GM23338 (cell line): ENCODE measurements at places on chromosomes 2 and 18.

DNA sequence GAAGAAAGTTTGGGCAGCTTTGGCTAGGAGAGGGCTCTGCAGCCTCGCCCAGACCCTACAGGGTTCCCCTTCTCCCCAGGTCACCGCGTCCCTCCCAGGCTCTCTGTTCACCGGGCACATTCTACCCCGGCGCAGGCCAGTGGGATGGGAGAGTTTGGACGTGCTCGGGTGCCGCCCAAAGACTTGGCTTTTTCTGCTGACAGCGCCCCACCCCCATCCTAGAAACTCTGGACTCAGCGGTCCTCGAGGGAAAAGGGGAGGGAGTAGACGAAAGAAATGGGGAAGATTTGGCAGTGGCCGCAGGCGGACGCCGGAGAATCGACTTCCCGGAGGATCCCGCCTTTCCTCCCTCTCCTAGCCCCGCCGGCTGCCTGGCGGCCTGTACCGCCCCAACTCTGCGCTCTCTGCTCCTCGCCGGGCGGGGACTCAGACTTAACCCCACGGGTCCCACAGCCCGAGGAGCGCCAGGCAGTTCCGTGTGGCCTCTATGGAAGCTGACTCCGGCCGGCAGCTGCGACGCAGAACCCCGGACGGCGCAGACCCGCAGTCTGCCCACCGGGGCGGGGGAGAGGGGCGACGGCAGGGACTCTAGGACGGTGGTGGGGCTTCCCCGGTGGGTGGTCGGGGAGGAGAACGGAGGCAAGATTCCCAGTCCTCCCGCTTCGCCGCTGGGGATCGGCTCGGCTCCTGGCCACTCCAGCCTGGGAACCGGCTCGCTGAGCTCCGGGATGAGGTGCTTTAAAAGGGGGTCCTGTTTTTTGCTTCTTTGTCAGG, 863 bp upstream of the SIX2 start:
- peaks cover 94% of the 10 kb centered on the region for H3K27me3 ChIP-seq
- no peak overlapping the region for H3K27ac ChIP-seq
- H3K4me3 ChIP-seq: peak overlapping the region; percentile 82
- H3K36me3 ChIP-seq: no peaks in the 10 kb centered on the region
- peaks cover 32% of the 10 kb centered on the region for H3K4me1 ChIP-seq

DNA sequence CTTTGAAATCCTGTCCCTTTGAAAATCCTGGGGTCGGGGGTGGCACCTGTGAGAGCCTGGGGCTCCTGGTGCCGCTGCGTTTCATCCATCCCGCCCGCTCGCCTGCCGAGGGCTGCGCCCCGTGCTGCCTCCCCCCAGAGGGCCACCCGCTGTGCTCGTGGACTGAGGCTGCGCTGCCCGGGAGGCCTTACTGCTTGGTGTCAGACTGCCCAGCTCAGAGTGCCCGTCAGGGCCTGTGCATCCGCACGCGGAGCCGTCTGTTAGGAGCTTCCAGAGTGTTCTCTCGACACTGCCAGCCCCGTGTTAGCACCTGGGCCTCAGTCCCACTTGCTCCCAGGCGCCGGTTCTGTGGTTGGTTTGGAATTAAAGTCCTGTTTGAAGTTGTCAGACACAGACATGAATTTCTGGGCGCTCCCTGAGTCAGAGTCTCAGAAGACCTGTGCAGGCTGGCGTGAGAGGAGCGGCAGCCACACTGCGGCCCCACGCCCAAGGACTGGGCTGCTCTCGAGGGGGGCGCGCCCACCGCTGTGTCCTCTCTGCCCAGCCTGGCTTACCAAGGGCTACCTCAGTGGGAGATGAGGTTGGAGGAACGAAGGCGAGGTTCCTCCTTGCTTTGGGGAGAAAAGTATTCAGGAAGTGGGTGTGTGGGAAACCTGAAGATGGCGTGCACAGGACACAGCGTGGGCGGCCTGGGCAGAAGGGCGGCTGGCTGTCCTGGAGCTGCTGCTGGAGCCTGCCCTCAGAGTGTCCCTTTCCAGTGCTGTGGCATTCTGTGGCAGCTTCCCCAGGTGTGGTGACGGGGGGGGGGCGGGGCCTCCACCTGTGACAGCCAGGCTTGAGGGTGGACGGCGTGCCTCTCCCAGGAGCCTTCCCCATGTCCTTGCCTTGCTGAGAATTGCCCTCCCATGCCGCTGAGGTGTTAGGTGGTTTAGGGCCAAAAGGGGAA, 14.1 kb downstream of the DTYMK start:
- peaks cover 4% of the 10 kb centered on the region; the same call in 1 of the 2 replicates for H3K36me3 ChIP-seq
- no peaks in the 10 kb centered on the region for H3K27me3 ChIP-seq
- H3K4me3 ChIP-seq: no peak overlapping the region
- no peaks in the 10 kb centered on the region for H3K4me1 ChIP-seq

GRCh38 chr2:54397426-54397825, 58.7 kb upstream of the SPTBN1 start:
- no peaks in the 10 kb centered on the region for H3K27me3 ChIP-seq
- no peaks in the 10 kb centered on the region for H3K36me3 ChIP-seq
- no peak for DNase-seq
- no peaks in the 10 kb centered on the region for H3K4me1 ChIP-seq
- no peak overlapping the region for H3K27ac ChIP-seq

DNA sequence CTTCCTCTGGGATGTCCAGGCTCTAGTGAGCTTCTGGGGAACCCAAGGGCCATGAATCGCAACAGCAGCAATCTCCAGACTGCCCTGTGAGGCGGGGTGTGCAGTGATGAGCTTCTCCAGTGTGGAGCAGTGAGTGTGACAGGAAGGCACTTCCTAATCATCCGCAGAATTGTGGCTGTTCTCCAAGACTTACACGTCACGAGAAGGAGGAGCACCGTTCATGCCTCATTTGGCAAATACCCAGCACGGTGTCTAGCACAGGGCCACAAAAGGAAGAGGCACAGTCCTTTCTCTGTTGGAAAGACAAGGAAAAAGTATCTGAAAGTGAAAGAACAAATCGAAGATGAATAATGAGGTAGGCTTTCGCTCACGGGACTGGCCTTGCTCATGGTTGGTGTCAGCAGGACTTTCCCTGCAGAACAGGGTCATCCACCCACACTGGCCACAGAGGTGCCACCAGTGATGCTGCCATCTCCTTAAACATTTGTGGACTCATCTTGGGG, 125.1 kb upstream of the HAAO start:
- H3K36me3 ChIP-seq: no peaks in the 10 kb centered on the region
